ENCODE measurements at places on chromosomes 16 and 17. TPM values are rescaled to one million over a fixed set of nuclear protein-coding genes. Genes with fewer than 3 reads are reported as not detected.

Gene CETP
- not detected for total RNA-seq

Gene GUCY2D
- total RNA-seq: not detected

Gene PPP1R9B
- total RNA-seq: 68.2 TPM

Gene PPP1R27
- total RNA-seq: not detected

Gene RAB26
- total RNA-seq: not detected

Gene SYT17
- total RNA-seq: not detected

Gene FOXL1
- not detected for total RNA-seq

Measured in MG63 (cell line).